ENCODE measurements at places on chromosomes 1 and 21.

- DNase-seq: no peak
Observed at GRCh38 chr1:197980457-197980856, 63.3 kb downstream of the LHX9 start.

- no peak for DNase-seq
Observed at GRCh38 chr1:209382231-209383100, 201.0 kb upstream of the CAMK1G start.

DNA sequence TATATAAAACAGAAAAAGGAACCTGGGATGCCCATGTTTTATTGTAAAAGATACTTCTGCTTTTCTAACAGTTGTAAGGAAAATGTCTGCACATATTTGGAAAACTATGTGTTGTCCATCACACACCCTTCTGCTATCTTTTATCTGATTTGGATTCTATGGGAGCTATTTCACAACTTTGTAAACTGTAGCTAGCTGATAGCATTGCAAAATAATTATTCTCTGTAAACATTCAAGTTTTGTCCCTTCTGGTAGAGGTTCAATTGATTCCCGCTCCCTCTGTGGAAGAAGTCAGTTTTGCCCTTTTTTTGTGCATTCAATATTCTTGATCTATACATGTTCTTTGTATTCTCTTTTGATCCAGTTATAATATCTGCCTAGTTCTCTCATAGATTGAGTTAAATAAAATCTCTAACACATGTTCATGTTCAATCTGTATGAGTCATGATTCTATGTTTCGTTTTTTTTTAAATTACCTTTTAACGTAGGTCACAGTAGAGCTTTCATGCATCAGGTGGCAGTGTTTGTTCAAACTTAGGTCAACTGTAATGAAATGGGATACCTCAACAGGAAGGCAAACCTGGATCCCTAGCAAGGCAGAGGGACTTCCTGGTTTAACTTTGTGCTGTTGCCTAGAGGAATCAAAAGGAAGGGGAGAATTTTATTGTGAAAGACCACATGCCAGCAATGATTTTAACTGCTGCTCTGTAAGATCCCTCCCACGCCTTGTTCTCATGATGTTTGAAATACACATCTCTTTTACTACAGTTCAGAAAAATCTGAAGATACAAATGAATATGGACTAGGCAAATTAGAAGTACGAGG is 26.0 kb upstream of the BCL9 start:
- no peak for DNase-seq

DNA sequence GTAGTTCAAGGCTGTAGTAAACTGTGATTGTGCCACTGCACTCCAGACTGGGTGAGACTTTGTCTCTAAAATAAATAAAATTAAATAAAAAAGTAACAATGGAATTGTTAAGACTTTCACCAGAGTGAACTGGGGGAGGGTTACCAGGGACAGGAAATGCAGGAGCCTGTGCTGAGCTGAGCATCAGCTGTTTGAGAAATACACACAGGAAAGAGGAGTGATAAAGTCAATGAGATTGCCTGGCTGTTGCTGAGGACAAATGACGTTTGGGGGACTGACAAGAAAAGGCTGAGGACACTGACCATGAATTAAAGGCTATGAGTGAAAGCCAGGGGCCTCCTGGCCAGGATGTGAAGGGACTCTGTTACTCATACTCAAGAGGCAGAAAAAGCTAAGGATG is 226.3 kb downstream of the SETD4 start:
- no peak for DNase-seq

DNA sequence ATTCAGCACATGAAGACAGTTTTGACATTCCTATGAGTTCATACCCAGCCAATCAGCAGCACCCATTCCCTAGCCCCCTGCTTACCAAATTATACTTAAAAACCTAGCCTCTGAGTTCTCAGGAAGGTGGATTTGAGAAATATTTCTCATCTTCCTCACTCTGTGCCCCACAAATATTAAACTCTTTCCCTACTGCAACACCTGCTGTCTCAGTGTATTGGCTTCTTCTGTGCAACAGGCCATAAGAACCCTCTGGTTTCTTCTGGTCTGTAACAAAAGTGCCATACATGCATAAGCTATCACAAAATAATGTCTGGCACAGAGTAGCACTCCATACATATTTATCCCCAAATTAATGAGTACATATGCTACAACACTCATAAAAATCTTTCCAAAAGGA is 387.4 kb upstream of the CAMK1G start:
- no peak for DNase-seq

GRCh38 chr1:23251812-23252211 is 34.5 kb upstream of the HTR1D start:
- no peak for DNase-seq

DNA sequence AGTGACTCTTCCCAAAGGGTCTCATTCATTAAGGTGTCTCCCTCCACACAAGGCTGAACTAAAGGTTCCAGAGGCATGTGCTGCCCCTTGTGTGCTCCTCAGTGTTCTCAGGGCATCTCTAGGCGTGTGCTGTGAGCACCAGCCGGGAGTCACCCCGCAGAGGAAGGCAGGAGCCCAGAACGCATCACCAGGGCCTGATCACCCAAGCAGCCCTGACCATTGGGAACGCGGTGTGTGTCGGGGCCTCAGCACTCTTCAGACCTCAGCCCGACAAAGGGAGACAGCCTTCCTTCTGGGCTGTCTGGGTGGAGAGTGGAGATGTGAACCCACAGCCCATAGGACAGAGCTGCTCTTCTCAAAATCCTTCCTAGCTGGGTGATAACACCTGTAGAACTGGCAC is 9.1 kb downstream of the SLC37A1 start:
- DNase-seq: no peak

DNA sequence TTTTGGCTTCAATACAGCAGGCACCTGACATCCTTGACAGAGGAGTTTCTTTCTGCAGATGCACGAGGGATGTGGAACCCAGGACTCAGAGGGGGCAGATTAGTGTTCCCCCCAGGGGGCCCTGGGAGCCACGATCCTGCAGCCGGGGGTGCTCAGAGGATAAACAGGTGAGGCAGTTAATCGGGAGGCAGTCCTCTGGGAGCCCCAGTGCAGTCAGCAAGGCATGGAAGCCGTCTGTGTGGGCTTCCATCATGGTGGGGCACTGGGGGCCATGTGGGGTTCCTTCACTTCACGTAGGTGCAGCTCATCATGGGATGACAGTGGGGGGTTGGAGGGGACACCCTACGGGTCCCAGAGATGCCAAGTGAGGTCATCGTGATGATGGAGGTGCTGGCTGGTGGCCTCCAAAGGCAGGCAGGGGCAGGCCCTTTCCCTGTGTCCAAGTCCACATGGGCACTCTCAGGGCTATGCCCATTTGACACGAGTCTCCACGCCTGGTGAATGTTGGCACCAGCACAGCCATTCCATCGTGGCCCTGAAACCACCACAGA is 59.3 kb upstream of the ABCG1 start:
- DNase-seq: no peak

DNA sequence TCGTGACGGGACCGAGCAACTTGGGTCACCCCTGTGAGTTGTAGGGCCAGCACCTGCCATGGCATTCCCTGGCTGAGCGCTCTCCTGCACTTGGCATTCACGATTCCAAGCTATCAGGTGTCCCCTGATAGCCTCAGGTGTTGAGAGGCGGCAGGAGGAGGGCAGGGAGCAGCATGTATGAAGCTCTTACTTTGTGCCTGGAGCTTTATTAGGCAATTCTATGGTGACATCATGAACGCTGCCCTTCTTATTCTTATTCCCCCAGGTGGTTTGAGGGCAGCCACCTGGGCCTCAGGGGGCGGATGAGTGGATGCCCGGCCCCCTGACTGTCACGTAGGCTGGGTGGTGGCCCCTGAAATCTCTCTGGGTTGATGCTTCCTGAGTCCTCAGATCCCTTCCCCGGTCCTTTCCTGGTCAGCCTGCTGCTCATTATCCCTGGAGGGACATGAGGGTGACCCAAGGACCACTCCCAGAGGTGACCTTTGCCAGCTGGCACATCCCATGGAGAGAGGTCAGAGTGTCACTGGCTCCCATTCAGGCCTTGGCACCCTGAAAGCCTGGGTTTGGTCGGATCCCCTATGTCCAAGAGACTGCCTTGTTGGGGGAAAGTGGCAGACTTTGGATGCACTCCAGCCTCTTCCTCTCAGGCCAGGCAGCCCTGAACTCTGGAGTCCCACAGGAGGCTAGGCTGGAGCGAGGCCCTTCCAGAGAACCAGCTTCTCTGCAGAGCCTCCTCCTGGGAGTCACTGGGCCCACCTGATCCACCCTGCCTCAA is 51.9 kb downstream of the SPSB1 start:
- peak; percentile 47 for DNase-seq

GRCh38 chr21:25615880-25616279 is 8.6 kb upstream of the MRPL39 start:
- no peak for DNase-seq

DNA sequence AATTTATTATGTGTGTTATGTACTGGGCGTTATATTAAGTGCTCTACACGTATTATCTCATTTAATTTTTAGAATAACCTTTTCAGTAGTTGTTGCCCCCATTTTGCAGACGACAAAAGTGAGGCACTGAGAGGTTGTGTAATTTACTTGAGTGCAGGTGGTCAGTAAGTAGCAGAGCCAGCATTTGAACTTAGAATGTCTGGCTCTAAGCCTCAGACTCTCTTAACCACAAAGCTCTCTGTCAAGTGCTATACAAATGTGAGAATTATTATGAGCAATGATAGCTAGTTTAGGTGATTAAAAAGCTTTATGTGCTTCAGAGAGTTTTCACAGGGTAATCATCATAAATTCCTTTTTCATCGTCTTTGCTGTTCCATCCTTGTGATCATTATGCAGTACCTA is 96.3 kb upstream of the UBE2U start:
- no peak for DNase-seq

GRCh38 chr21:45012662-45013259 is 61.6 kb upstream of the ADARB1 start:
- DNase-seq: no peak

GRCh38 chr1:47241114-47242113 is 9.4 kb upstream of the TAL1 start:
- no peak for DNase-seq

- DNase-seq: no peak
Observed at GRCh38 chr1:214844319-214844718, 238.2 kb upstream of the KCNK2 start.

GRCh38 chr1:226363801-226364513 is 43.9 kb downstream of the PARP1 start:
- no peak for DNase-seq

GRCh38 chr1:1974834-1975233 is 28.8 kb downstream of the CFAP74 start:
- DNase-seq: no peak

DNA sequence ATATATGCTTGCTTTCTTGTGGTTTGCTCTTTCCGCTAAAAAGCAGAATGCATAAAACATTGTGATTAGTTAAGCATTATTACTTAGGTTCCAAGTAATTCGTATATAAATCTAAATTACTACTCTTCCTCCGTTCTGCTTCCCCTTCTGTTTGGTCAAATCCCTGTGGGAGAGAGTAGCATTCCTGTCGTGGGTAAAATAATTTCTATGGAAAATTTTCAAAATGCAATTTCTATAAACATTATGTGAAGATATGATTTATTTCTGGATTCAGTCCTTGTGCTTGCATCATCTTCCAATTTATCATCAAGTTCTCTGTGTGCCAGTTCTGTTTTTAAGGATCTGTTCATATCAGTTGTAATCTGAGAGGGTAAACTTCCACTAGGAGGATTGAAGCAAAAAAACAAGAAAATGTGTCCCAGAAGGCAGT is 7.2 kb upstream of the WARS2 start:
- DNase-seq: no peak

DNA sequence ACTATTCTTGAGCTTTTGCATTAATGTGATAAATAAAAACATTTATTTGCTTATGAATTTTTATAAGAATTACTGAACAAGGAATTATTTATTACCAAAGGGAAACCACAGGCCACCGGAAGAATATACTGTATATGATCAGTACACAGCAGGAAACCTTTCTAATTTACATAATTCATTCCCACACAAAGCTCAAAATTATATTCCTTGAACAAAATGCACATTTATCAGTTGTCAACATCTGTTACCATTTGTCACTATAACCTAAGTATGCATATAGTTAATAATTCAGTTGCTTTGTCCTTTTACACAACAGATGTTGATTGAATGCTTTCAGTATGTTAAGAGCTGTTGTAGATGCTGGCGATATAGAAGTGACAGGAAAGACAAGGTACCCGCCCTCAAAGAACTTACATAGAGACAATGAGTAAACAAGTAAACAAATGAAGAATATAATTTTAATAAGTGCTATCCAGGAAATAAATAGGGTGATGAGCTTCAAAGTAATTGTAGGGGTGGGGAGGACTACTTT is 27.2 kb downstream of the VPS45 start:
- no peak for DNase-seq

DNA sequence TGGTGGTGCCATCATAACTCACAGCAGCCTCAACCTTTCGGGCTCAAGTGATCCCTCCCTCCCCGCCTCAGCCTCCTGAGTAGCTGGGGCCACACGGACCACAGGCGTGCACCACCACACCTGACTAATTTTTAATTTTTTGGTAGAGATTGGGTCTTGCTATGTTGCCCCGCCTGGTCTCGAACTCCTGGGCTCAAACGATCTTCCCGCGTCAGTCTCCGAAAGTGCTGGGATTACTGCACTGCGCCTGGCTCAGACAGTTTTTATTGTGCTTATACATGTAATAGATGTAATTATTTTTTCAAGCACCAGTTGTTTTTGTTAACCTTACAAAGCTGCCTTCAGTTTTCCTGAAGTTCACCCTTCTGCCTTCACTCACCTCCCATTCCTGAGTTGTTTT is 38.0 kb upstream of the HMGN1 start:
- no peak for DNase-seq

DNA sequence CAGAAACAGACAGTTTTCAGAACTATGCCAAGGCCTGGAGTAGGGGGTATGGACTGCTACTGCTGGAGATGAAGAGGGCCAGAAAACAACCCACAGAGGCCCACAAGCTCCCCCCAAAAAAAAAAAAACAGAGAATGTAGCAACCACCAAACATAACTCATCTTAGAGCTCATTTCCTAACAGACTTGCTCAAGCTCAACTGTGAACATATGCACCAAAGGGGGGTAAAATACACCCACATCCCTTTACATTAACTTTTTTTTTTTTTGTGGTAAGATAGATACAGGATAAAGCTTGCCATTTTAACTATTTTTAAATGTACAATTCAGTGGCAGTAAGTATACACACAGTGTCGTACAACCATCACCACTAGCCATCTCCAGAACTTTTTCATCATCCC is 36.0 kb downstream of the SEC16B start:
- no peak for DNase-seq

- peak; percentile 77 for DNase-seq
Observed at GRCh38 chr1:119674835-119675289, 26.8 kb upstream of the ZNF697 start.

DNA sequence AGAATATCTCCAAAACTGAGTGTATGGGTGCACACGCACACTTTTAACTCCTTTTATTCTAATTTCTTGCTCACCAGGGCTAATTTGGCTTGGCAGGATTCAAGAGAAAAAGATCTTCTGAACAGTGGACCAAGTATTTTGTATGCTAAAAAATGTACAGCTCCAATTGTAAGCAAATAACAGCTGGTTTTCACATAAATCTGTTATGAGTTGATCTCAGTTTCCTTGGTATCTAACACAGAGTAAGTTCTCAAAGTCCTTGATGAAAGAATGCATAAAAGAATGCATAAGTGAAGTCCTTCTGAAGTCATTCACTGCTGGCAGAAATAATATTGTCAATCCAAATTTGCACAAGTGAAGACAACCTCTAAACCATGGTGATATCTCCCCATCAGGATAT is 213.0 kb downstream of the OMA1 start:
- no peak for DNase-seq
